Activated T-cell treated with anti-CD3 and anti-CD28 coated beads for 1 hour (primary cell): ENCODE measurements at places on chromosomes 3 and 15.

DNA sequence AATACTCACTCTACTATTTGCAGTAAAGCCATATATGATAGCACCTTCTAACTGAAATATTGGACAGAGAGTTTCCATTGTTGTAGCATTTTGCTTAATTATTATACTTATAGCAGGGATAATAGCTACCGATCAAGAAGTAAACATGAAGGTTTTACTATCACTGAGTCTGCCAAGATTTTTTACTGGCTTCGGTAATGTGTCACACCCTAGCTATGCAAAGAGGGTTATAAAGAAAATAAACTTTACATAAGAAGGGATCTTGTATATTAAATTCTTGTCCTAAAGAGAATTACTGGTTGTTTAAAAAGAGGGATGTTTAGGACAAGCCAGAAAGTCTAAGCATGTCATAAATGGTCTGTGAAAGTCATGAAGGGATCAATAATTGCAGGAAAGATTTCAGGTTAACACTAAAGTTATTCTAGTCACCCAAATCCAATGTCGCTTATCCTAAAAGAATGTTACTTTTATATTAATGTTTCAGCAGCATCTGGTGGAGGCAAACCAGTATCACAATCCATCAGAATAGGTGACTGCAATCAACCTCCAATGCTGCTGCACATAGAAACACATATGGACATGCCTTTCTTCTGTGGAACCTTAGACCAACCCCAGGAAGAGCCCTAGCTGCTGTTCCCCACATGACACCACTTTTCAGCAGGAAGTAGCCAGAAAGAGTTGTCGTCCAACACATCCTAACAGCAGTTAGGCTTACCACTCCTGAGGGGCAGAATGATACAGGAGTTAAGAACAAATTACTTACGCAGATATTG lies 62.7 kb upstream of the GK5 start:
- DNase-seq: no peak

DNA sequence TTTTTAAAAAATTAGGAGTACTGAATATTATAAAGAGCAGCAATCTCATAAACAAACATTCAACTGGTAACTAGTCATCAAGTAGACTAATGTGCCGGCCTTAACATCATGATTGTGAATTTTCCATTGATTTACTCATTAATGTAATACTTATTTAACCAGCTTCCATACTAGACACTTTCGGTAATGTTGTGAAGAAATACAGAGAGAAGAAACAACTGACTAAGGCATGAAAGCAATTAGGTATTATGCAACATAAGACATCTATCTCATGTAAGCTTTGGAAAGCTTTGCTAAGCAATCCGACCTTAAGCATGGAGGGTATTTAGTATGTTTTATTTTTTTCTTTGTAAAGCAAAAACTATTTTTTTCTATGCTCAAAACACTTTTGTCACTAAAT lies 108.0 kb downstream of the IL1RAP start:
- DNase-seq: no peak

- no peak for DNase-seq
Measured at GRCh38 chr3:183827809-183828537, 2.6 kb upstream of the MAP6D1 start.

GRCh38 chr3:73572368-73572767 lies 52.4 kb downstream of the PDZRN3 start:
- no peak for DNase-seq

DNA sequence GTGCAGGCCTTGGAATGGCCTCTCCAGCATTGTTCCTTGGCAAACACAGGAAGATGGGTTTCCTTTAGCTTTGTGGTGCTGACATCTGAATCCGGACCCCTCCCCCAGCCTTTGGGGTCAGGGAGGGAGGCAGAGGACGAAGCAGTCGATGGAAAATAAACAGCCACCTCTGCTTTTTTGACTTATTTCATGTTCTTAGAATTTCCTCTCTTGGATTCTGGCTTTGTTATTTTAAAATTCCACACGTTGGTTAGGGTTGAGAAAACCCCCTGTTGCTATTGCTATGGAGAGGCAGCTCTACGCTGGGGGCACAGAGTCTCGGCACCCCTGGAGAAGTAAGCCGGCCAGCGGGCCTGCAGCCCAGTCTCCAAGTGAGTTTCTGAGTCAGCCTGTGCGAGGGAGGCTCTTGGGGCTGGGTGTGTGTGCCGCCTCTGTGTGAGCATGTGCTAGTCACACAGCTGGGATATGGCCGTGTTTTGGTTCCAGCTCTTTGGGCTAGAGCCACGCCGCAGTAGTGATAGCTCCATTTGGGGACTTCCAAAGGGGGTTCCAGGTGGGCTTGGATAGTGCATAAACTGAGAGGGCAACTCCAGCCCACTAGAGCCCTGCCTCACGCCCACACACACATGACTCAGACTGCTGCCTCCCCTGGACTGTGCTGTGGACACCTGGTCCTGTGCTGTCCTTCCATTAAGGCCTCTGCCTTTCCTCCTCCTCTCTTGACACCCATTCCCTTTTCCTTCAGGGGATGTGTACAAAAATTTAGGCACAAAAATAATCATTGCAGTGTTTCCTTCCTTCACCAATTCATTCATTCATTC lies 58.8 kb downstream of the AMOTL2 start:
- DNase-seq: no peak

DNA sequence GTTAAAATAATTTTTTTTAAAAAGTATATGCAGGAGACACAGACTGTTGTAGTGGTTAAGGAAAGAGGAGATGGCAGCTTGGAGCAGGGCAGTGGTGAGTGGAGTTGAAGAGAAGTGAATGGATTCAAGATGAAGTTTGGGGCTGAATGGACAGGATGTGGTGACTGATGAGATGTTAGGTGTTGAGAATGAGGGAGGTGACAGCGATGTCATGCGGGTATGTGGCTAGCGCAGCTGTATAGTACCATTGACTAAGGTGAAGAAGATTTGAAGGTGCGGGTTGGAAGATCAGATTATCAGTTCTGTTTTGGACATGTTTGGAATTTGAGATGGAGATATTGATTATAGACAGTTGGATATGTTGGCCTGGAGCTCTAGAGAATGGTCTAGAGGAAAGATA lies 20.1 kb downstream of the FBXO22 start:
- DNase-seq: no peak

DNA sequence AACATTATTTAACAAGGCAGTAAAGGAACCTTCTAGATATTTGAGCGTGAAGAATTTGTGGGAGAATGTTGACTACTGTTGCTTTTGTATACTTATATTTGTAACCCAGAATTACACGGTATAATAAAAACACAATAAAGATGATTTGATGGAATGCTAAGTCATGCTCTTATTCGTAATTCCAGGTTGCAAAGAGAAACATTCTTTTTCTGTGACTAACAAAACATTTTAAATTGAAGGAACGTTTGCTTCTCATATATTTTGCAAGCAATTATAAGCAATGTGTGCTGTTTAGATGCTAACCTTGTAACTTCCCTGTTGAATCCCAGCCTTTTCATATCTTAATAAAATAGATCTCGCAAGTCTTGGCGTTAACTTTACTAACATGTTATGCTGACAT lies 124.4 kb upstream of the CGNL1 start:
- no peak for DNase-seq

DNA sequence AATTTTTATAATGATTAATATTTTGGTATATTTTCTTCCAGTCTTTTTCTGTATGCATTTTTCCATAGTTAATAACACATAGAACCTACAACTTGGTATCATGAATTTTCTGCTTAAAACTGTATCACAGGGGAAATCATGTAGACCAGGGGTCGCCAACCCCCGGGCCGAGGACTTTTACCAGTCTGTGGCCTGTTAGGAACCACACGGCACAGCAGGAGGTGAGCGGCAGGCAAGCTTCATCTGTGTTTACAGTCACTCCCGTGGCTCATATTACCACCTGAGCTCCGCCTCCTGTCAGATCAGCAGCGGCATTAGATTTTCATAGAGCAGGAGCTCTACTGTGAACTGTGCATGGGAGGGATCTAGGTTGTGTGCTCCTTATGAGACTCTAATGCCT lies 54.7 kb downstream of the RPL22L1 start:
- no peak for DNase-seq

- no peak for DNase-seq
Measured at GRCh38 chr15:66912001-66912400, 153.4 kb upstream of the SMAD3 start.

- DNase-seq: no peak
Measured at GRCh38 chr3:152593242-152593641, 241.7 kb upstream of the P2RY1 start.

- DNase-seq: no peak
Measured at GRCh38 chr15:70190965-70191364, 93.2 kb upstream of the TLE3 start.

DNA sequence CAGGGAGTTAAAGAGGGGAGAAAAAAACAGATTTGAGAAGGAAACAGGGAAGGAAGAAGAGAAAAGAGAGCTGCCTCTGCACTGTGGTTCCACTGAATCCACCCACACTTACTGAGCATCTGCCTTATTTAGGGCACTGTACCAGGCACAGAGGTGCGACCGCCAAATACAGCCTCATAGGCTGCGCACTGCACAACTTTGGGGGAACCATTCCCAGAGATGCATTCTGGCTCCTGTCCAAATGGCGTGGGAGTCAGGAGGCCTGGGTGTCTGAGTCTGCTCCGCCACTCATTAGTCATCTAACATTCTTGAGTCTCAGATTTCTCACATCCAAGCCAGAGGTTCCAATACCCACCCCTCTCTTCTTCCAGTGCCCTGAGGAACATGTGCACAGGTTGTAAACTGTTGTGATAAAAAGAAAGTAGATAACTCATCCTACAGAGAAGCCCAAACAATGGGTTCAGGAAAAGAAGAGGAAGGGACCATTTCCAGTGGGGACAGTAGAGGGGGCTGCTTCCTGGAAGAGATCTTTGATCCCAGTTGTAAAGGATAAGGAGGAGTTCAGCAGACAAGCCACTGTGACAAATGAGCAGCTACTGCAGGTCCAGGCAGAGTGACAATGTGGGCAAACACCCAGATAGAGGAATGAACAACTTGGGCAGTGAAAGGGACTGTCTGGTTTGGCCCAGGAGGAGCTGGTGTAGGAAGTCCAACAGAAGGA lies 254.6 kb downstream of the UACA start:
- no peak for DNase-seq
